GM12864 (cell line): ENCODE measurements at places on chromosomes 4 and X.

GRCh38 chr4:112381996-112382692, 85.0 kb downstream of the ALPK1 start:
- DNase-seq: no peak

- DNase-seq: no peak
These were observed 1.5 kb downstream of the GRSF1 start for GRCh38 chr4:70838204-70838603.

DNA sequence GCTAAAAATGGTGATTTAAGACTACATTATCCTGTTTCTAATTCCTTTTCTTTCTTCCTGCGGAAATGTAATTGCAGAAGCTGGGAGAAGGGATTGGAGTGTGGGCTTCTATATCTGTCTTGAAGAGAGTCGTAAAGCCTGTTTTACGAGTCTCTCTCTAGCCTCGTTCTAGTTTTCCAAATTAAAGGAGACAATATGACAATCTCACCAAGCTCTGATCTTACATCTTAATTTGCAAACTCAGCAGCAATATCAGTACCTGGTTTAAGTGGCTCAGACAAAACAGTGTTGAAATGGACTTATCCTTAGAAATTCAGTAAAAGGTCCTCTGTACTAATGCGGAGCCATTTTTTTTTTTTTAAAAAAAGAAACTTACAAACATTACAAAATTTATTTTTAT, 349.5 kb upstream of the HAND2 start:
- DNase-seq: no peak

- DNase-seq: no peak
These were observed 21.7 kb downstream of the LETM1 start for GRCh38 chr4:1834047-1834775.

GRCh38 chrX:39431893-39432292, 630.6 kb downstream of the MID1IP1 start:
- DNase-seq: no peak
